ENCODE measurements at places on chromosomes 4 and X.

- DNase-seq: no peak
Measured at GRCh38 chr4:1676605-1677525, 7.2 kb downstream of the FAM53A start.

DNA sequence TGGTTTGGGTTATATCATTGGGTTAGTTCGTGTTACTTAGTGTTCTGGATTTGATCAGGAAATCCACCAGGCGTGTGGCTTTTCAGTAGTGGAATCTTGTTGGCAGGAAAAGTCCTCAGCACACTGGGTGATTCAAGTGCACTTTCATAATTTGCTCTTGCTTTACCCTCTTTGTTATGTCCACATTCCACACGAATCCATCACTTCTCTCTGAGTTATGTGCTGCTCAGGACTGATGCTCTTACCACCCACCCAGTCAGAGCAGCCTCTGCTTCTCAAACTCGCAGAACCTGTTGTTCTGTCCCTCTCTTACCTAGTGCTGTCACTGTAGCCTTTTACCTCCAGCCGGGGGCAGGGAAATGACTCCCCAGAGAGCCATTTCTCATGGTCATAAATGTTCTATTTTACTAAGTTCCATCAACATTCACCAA, 37.2 kb upstream of the SCRG1 start:
- no peak for DNase-seq

DNA sequence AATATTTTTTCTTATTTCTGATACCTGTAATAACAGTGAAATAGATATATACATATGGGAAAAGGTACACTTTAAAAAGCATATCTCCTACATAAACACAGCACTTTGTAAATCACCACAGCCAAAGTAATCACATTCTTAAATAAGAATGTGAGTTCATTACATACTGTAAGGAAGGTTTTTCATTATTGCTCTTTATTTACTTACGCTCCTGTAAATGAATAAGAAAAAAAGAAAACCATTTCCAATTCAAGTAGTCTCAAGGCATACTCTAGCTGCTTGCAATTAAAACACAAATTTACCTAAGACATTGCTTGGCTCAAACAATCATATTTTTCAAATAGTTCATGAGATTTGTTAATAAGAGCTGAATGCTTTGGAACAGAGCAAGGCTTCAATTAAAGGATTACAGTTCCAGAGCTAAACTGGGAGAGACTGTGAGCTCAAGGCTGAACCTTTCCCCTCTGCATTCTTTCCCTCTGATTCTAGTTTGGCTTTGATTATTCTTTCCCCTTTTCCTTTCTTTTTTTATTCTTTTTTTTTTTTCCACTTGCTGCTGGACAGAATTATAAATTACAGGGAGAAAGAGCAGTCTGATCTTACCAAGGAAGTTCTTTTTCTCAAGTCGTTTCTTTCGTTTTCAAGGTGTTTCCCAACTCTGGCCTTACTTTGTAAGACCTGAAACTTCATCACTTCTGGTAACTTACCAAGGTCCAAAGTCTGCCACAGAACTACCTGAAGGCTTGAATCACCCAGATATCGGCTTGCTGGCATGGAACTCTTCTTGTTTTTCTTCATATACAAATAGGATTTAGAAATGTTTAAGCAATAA, 278.3 kb downstream of the INPP4B start:
- no peak for DNase-seq

GRCh38 chr4:127503111-127503510, 129.6 kb upstream of the INTU start:
- no peak for DNase-seq

DNA sequence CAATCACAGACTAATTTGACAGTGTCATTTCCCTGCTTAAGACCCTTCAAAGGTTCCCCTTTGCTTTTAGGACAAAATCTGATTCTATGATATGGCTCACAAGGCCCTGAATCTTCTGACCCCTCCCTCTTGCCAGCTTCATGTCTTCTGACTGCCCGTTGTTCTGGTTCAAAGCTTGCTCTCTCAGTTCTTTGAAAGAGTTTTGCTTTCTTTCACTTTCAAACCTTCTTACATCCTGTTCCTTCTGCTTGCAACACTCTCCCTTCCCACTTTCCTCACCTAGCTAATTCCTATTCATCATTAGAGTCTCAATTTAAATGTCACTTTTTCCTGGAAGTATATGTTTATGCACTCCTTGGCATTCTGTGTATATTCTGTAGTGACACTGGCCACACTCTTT, 299.2 kb downstream of the IDS start:
- no peak for DNase-seq

- DNase-seq: peak; percentile 43
Measured at GRCh38 chr4:76016393-76016792, 6.9 kb downstream of the CXCL10 start.

DNA sequence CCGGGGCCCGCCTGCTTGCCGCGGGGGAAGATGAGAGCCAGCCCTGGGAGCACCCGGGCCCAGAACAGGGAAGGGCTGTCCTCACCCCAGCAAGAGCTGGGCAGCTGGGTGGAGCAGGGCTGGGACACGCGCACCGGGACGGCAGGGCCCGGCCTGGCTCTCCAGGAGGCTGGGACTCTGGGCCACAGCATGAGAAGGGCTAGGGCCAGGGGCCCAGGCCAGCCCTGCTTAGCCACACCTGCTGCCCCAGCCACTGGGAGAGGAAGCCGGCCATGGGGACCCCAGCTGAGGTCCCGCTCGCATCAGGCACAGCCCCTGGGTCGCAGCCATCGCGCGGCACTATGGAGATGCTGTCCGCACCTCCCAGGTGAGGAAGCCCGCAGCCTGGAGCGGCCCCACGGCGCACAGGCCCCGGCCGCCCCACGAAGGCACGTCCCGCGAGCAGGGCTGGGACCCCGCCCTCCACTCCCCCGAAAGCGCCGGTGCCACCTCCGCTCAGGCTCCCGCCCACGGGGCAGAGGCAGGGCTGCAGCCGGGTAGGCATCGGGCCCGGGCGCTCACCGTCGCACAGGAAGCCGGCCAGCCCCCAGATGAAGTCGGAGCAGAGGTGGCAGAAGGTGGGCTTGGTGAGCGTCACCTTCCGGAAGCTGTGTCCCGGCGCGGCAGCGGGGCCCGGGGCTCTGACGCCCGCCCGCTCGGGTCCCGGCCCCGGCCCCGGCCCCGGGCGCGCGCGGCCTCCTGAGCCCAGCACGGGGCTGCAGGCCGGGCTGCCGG, 531 bp downstream of the DGKQ start:
- no peak for DNase-seq

DNA sequence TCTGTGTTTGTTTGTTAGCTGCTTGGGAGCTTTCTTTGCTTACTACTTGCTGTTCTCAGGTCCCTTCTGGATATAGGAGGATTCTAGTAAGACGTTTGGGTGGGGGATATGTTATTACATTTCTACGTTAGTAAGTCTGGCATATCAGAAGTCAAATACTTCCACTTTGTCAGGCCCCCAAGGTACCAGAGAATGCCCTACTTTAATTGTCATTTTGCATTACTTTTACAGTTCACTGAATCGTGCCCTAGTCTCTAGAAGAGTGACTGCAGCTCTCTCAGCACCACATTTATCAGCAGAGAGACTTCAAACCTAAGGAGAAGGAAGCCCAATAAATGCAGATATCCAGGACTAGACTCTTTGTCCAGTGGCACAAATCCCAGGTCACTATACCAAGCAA, 54.4 kb downstream of the PCDH19 start:
- no peak for DNase-seq

GRCh38 chr4:172953896-172954568, 214.6 kb upstream of the GALNT7 start:
- DNase-seq: no peak

DNA sequence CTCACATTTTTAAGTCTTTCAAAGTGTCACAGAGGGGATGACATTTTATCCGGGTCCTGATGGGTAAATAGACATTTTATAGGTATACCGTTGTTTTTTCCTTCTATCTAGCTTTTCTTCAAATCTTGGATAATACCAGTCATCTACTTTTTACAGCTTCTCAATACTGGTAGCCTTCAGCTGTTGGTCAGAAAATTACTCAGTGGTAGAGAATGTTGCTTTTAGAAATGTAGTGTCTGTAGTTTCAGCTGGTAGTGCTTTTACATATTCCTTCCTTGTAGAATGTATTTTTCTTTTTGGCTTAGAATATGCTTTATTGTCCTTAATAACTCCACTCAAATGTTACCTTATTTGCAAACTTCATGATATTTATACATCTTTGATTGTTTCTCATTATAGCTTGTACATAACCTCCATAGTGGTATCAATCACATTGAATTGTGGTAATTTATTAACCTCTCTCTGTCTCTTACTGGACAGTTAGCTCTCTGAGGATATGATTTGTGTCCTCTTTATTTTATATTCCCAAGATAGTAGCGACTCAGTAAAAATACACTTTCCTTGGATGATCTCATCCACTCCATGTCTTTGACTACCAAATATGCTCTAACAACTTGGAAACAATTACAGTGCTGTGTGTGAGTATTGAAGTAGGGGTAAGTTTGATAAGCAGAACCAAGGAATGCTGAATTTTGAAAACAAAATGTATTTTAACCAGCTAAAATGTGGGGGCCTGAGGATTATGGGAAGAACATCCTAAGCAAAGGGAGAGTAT, 53.8 kb downstream of the RAP1GDS1 start:
- no peak for DNase-seq

- DNase-seq: no peak
Measured at GRCh38 chrX:19686876-19687275, 171.6 kb upstream of the MAP3K15 start.

DNA sequence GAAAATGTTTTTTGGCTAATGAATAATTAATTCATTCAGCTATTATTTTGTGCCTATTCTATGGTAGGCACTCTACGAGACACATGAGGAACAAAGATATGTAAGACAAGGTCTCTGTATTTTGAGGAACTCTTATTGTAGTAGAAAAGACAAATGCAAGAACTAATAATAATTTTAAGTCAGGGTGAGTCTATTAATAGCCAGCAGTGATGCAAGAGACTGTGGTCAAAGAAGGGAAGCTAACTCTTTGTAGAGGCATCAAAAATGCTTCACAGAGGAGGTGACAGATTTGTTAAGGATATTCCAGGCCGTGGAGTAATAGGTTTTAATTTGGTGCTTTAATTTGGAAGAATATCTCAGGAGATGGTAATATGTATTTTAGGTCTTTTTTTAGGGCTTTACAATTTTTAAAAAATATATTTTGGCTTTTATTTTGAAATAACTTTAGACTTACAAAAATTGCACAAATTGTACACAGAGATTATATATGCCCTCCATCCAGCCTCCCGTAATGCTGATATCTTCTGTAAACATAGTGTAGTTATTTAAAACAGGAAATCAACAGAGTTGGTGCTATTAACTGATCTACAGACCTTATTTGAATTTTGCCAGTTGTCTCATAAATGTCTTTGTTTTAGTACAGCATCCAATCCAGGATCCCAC, 48.1 kb downstream of the DCLK2 start:
- DNase-seq: no peak

- DNase-seq: no peak
Measured at GRCh38 chr4:30744957-30745640, 24.9 kb downstream of the PCDH7 start.

DNA sequence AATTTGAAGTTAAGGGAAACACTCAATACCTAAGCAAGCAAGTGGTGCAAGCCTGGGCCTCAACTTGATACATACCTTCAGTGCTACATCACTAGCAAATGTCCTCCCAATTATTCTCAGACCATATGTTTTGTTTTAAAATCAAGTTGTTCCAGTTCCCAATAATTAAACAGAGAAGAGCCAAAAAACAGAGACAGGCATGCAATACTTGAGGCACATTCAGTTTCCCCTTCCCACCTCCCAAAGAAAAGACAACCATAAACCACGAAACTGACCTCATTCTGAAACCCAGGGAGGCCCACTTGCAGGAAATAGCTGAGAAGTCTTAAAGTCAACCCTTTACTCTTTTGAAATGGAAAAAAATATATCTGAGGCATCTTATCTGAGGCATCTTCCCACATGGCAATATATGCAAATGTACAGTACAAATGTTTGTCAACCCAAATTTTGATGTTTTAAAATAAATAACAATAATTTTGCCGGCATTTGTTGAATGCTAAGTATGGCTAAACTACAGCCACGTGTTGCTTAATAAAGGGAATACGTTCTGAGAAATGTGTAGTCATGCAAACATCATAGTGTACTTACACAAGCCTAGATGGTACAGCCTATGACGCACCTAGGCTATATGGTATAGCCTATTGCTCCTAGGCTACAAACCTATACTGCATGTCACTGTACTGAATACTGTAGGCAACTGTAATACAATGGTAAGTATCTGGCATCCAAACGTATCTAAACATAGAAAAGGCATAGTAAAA, 147.5 kb downstream of the TSPAN5 start:
- DNase-seq: no peak
